ENCODE measurements at places on chromosomes 16 and 17.

DNA sequence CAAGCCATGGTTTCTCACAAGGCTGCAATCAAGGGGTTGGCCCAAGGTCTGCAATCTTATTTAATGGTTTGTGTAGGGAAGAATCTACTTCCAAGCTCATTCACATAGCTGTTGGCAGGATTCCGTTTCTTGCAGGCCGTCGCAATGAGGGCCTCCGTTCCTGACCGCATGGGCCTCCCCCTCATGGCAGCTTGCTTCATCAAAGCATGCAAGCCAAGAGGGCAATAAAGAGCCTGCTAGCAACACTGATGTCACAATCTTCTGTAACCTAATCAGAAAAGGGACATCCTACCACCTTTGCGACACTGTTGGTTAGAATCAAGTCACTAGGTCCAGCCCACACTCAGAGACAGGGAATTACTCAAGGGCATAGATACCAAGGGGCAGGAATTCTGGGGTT, 95.5 kb downstream of the CCT6B start:
- H3K36me3 ChIP-seq: no peaks in the 10 kb centered on the region
- DNase-seq: no peak
- H3K4me1 ChIP-seq: no peaks in the 10 kb centered on the region
- H3K4me3 ChIP-seq: no peak overlapping the region

GRCh38 chr17:40531051-40531991, 29.9 kb upstream of the TNS4 start:
- no peaks in the 10 kb centered on the region for H3K27me3 ChIP-seq
- H3K4me1 ChIP-seq: peaks cover 60% of the 10 kb centered on the region
- peak overlapping the region; percentile 46 for H3K4me3 ChIP-seq
- peaks cover 15% of the 10 kb centered on the region for H3K36me3 ChIP-seq

DNA sequence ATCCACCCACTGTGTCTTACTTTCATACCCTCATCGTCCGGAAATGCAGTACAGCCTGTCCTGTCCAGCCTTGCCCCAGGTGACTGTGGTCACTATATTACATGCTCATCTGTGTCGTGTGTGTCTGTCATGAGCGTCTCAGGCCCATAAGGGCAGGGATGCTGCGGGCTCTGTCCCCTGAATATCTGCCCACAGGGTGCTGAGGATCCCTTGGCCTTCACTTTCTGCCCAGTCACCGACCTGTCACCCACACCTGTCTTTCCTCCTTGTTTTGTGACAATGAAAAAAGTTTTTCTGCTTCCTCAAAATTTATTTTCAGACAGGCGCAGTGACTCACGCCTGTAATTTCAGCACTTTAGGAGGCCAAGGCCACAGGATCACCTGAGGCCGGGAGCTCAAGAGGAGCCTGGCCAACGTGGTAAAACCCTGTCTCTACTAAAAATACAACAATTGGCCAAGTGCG, 1.4 kb upstream of the CTRB1 start:
- H3K36me3 ChIP-seq: peaks cover 4% of the 10 kb centered on the region
- H3K4me3 ChIP-seq: no peak overlapping the region
- H3K27me3 ChIP-seq: no peaks in the 10 kb centered on the region
- no peak for DNase-seq

GRCh38 chr16:13110124-13110796, 208.9 kb downstream of the SHISA9 start:
- peaks cover 3% of the 10 kb centered on the region for H3K36me3 ChIP-seq
- no peaks in the 10 kb centered on the region for H3K4me1 ChIP-seq
- no peaks in the 10 kb centered on the region for H3K27me3 ChIP-seq
- H3K27ac ChIP-seq: no peak overlapping the region

- no peak overlapping the region for H3K27ac ChIP-seq
- DNase-seq: no peak
- no peaks in the 10 kb centered on the region for H3K4me1 ChIP-seq
- no peak overlapping the region for H3K4me3 ChIP-seq
- peaks cover 31% of the 10 kb centered on the region for H3K27me3 ChIP-seq
- H3K36me3 ChIP-seq: peaks cover 3% of the 10 kb centered on the region
Measured at GRCh38 chr17:50189550-50190292, 11.7 kb downstream of the COL1A1 start.

Measured in central memory CD8-positive, alpha-beta T cell (primary cell).